ENCODE measurements at places on chromosomes 16 and 17.
A peak's percentile ranks its signal among the peaks of the same experiment; 100 is the strongest.

DNA sequence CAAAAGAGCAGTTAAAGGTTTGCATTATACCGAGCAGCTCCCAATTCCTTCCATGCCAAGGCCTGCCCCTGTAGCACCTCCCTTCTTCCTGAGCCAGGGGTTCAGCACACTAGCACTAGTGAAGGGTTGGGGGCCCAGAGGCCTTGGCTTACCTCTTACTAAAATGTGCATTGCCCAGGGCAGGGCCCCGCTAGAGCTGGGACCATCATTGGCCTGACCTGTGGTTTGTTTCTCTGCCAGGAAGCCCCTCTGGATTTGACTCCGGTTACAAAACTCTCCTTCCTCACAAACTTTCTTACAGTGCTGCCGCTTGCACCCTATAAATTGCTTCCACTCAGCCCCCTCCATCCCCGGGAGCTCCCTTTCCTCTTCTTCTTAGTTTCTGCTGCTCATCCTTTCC lies 33.8 kb downstream of the MPRIP start:
- DNase-seq = no peak

DNA sequence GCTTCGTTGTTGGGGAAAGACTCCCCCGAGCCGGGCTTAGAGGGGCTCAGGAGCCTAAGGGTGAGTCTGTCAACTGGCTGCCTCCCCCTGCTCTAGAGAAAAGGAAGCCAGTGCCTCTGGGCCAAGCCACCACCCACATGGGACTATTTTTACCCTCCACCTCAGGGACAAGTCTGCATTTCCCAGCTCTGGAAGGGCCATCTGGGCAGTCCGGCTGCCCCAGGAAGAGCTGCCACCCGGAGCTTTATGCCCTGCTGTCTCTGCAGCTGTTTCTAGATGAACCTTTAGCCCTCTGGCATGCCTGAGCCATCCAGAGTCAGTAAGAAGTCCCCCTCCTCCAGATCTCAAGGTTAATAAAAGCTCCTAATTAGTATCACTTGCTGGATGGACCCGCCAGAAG lies 5.3 kb upstream of the RPRML start:
- DNase-seq = no peak

GRCh38 chr17:11996722-11997146 lies 541 bp downstream of the ZNF18 start:
- DNase-seq = no peak

GRCh38 chr17:1422885-1423284 lies 22.9 kb upstream of the YWHAE start:
- no peak for DNase-seq

GRCh38 chr16:84532855-84533486 lies 28.5 kb upstream of the MEAK7 start:
- DNase-seq = no peak

GRCh38 chr16:84362471-84362941 lies 5.8 kb upstream of the ATP2C2 start:
- no peak for DNase-seq

DNA sequence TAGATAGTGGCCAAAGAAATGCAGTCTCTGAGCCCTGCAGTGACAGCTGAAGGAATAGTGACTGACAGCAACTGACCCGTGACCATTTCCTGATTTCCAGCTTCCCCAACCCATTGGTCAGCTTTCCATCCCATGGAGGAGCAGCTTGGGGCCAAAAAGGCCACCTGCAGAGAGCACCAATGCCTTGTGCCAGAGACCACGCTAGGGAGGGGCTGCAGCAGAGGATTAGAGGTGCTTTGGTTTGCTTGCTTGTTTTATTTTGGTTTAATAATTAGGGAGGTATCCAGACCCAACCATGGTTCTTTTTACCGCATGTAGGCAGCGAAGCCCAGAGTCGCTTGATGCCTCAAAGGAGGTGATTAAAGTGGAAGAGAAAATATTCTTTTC lies 61.3 kb upstream of the SIAH1 start:
- DNase-seq = no peak

- DNase-seq = no peak
These were observed 249.4 kb downstream of the SNX29 start for GRCh38 chr16:12225806-12226465.

DNA sequence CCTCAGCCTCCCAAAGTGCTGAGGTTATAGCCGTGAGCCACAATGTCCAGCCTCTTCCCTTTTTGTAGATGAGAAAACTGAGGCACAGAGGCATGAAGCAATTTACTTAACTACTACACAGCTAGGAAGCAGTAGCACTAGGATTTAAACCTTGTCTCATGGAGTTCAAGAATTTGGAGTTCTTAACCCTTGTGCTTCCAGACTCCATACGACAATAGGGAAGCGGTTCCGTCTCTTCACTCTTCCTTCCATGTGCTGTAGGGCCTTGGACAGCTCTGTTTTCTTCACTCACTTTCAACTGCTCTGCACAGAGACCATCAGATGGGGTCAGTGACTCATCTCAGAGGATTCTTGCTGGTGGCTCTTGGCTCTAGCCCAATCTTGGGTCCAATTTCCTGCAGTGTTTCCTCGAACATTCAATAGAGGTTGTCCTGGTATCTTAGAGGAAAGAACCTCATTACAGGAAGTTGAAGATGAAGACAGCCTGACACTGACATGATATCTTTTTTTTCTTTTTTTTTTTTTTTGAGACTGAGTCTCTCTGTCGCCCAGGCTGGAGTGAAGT lies 19.3 kb downstream of the ITGAL start:
- no peak for DNase-seq

GRCh38 chr17:56960596-56961538 lies at the start of gene COIL:
Gene COIL, minus strand, starts transcription at chr17:56961050. Its CDS starts 31 bp downstream, at chr17:56961019.
- DNase-seq = peak; percentile 91

- no peak for DNase-seq
These were observed 6.5 kb downstream of the TMEM204 start for GRCh38 chr16:1539720-1540555.

GRCh38 chr17:68697850-68698361 lies 96.7 kb upstream of the FAM20A start:
- no peak for DNase-seq

DNA sequence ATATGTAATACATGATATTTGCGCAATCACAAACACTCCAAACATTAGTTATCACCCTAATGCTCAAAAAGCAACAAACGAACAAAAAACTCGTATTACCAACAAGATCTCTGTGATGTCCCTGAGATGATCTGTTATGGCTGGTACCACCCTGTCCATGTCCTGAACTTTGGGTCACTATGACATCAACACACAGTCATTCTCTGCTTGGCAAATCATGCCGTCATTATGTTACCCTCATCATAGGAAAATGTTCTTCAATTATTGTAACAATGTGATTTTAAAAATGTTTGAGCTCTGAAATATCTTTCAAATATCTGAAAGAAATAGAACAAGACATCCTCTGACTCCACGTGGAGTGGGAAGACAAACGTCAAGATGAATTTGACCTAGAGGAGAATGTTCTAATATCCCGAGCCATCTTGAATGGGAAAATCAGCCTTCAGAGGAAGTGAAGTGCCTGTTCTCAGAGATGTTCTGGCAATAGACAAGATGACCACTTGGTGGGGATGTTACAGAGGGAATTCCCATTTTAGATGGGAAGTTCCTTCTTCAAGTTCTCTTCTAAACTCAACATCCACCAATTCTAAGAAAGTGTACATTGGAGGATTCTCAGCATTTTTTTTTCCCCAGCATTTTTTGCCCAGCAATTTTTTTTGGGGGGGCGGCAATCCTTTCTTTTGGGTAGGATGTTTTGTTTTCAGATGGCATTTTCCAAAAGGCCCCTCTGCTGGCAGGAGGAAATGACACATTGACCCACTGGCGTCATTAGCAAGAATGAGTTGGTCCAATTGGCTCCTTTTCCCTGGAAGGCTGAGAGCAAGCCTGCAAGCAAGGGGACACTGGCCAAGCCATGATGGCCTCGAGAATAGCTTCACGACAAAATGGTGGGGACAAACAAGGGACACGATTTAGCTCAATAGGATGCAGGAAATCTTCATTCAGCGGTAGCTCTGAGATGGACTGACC lies 3.7 kb upstream of the HSD17B2 start:
- no peak for DNase-seq

GRCh38 chr17:44287651-44288050 lies 19.7 kb upstream of the SLC4A1 start:
- DNase-seq = no peak

DNA sequence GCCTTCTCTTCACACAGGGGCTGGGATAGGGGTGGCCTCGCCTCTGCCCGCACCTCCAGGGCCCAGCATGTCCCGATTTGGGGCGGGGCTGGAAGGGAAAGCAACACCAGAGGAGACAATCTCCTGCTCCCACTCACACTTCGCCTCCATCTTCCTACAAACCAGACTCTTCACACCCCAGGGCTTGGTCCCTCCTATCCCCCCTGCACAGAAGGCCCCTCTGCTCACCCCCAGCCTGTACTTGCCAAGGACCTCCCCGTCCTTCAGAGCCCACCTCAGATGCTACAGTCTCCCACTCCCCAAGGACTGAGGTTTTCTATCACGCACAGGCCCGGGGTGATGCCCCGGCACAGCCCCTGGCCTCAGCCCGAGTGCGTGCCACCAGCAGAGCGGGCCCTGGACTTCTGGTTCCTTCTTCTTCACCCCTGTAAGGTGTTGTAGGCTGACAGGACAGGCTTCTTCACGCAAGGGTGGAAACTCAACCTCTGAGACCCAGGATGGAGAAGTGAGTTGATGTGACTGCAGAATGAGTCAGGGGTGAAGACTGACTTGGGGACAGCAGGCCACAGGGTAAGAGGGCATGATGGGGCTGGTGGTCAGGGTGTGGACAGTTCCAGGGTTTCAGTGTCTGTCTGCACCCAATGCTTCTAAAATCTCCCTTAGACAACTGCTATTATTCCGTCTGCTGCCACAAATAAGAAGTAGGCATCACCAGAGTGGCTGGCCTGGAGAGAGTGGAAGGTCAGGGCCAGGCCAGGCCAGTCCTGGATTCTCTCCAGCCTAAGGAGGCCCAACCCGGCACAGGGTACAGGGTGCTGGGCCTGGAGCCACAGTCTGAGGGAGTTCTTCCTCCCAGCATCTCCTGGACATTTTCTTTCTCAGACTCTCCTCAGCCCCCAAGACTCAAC lies 2.5 kb downstream of the ITGAE start:
- DNase-seq = no peak

DNA sequence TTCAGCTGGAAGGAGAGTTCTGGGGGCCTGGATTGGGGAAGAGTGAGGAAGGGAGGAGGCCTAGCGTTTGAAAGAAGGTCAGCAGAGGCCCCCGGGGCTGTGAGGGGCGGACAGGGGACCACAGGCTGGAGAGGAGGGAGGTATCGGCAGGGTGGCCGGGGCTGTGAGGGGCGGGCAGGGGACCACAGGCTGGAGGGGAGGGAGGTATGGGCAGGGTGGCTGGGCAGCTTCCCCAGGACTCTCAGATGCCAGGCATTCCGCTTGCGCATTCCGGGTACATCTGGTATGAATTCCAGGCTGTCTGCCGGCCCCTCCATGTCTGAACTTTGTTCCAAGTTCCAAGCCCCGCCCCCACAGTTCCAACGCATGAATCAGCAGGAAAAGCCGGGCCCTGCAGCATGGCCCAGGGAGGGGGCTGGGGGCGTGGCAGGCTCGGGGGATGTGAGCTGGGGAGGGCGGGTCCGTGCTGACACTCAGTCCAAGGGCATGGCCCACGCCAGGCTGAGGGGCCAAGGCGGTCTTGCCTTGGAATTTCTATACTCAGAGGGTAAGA lies 4.3 kb upstream of the TLCD2 start:
- DNase-seq = no peak

GRCh38 chr16:49838441-49839016 lies 17.4 kb downstream of the ZNF423 start:
- DNase-seq = no peak

GRCh38 chr16:1790611-1791255 lies 2.8 kb downstream of the IGFALS start:
- DNase-seq = peak; percentile 19

DNA sequence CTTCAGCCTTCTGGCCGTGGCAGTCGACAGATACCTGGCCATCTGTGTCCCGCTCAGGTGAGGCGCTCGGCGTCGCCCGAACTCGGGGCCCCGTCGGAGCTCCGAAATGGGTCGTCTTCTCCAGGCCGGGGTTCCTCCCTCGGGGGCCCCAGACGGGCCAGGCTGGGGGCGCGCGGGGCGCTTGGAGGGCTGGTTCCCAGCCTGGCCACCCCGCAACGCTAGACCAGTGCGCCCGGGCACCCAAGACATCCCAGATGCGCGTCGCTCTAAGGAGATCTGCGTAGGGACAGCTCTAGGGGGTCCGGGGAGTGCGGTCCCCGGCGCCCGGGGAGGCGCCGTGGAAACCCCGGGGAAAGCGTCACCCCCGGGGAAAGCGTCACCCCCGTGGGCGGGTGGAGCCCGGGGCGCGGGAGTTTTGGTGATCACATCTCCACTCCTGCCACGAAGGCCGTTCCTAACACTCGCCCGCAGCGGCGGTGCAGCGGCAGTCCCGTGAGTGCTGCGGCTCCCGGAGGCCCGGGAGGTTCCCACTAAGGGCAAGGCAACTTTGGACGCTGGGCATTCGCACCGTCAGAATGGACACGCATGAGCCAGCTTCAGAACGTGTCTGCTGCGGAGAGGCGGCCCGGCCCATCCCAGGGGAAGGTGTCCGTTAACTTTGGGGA lies 729 bp downstream of the ADORA2B start:
- no peak for DNase-seq

DNA sequence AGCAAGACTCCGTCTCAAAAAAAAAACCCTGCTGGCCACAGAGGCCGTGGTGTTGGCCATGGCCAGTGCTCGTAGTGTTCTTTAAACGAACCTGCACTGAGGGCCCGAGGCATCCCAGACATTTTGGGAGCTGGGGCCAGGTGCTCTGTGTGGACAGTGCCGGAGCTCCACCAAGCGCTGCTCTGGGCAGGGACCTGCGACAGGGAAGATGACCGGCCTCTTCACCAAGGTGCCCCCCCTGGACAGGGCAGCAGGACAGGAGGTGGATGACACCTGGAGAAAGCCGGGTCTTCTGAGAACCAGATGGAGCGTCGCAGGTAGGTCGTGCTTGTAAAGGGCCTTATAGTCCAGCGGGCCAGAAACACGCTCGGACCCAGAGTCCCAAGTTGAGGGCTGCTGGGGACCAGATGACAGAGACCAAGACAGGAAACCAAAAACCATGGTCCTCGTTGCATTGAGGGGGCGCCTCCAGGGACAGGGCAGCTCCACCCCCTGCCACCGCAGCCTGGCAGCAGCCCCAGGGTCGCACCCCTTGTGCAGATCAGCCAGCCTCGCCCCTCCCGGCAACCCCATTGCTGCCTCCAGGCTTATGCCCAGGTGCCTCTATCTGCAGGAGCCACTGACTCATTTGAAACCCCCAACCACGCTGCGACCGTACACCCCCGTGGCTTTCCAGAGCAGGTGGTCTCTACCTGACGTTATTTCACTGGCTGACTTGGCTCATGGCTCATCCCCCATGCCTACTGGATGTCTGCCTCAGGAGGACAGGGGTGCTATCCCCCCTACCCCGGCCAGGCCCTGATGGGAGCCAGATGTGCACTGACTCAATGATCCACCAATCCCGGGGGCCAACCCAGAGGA lies 4.2 kb upstream of the NTN3 start:
- DNase-seq = no peak

- no peak for DNase-seq
These were observed 99.6 kb downstream of the SPACA3 start for GRCh38 chr17:33091271-33091670.

Measured in GM06990 (cell line).